Activated naive CD4-positive, alpha-beta T cell treated with anti-CD3 and anti-CD28 coated beads, Interleukin-2, amount 10 ng/mL, durations not matched to agents 7 days and 5 days (primary cell): ENCODE measurements at places on chromosomes 7 and 10.
A peak's percentile ranks its signal among the peaks of the same experiment; 100 is the strongest.

DNA sequence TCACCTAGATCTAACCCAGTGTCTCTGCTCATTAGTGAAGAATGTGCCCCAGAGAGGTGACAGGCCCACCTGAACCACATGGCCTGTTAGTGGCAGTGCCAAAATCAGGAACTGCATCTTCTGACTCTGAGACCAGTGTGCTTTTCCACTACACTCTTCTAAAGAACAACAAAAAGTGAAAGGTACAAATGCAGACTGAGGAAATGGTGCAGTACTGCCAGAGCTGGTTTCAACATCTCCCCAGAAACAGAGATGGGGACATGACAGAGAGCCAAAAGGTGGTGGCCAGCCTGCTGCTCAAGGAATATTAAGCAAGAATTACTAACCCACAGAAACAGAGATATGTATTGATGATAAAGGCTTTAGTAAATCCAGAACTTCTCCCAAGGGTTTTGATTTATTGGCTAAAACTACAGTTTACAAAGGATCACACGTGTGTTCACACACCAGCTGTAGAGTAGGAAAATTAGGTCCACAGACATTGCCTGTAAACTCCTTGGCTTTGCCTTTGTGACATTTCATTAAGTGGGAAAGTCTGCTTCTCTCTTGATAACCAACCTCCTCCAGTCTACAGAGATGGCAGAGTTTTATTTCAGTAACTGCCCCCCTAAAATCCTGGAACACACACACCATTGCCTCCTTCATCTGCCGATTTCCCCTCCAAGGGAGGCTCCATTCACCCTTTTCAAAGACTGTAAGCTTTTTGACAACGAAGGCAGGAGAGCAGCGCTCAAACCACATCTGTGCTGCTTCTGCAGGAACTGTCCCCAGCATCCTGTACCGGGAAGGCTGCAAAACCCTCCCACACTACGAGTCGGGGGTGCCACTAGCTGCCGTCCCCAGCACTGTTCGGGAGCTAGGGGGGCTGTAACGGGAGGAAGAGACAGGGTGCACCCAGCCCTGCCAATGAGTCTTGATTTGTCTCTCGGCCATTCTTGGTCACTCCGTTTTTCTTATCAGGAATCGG is 29.8 kb downstream of the GSDME start:
- DNase-seq: no peak

GRCh38 chr10:83274088-83274487 is 865.2 kb upstream of the GHITM start:
- DNase-seq: no peak

GRCh38 chr10:85606401-85606800 is 760.2 kb downstream of the GRID1 start:
- DNase-seq: no peak

GRCh38 chr7:140219672-140220524 is 43.1 kb upstream of the KDM7A start:
- no peak for DNase-seq

DNA sequence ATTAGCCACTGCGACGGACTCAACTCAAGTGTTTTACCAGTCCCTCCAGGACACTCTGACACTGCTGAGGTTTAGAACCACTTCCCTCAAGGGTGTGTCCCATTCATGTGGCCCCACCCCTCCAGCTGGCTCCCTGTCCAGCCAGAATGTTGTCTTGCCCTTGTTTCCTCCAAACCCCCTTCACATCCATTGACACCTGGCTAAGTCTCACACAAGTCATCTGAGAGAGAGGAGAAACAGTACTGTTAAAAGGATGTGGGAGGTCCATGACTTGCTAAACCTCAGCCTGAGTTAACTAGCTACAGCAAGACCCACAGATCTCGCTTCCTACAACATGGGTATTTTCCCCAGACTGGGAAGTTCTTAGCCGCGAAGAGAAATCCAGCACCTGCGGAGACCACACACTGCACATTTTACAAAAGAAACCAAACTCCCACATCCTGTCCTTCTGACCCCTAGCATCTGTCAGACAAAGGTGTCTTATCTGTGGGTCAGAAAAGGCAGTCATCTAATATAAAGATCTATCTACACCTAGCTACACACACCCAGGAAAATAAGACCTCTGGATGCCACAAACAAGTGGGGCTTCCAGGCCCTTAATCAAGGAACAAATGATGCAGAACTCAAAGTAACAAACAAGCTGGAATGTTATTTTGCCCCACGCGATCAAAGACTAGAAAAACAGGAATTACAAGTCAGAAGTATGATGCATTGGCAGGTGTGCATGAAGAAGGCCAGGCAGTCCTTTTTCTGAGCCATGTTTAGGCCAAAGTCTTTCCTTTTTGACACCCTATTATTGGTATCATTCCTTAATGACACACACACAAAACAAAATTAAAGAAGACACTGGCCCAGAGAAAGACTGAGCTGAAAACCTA is 13.9 kb downstream of the OSBPL3 start:
- peak; percentile 54 for DNase-seq

GRCh38 chr7:67451306-67451705 is 454.7 kb downstream of the TYW1 start:
- DNase-seq: no peak

DNA sequence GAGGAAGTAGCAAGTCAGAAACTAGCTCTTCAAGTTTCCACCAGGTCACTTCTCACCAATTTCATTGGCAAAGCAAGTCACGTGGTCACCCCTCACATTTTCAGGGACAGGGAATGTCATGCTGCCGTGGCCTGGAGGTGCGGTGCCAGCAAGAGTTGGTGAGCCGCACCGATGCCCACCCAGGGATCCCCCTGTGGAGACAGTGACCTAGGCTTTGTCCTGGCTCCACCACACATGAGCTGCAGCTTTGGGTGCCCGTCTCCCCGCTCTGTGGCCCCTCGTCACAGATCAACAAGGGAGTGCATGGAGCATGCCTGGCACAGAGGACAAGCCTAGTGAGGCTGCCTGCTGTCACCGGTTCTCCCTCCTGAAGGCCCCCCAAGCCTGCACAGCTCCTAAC is 226.7 kb upstream of the PPP2R2D start:
- DNase-seq: no peak

GRCh38 chr10:5615316-5615715 is 51.1 kb downstream of the ASB13 start:
- DNase-seq: no peak

GRCh38 chr10:30819341-30820181 is 190.0 kb upstream of the LYZL2 start:
- no peak for DNase-seq

DNA sequence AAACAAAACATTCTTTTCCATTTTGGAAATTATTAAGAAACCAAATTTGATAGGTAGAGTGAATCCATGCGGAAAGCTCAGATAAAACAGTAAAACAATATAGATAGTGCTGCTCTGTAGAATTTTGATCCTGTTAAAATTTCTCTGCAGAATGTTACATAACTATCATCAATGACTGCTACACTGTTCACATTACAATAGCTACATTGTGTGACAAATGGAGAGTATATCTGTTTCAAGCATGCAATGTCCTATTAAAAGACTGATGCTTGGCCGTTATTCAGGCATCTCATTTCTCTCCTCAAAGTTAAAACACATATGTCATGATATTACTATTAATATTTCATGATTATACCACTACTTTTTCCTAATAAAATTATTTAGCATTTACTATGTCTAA is 14.7 kb upstream of the TMEM106B start:
- no peak for DNase-seq

- no peak for DNase-seq
These were observed 91.2 kb downstream of the LCOR start for GRCh38 chr10:96922978-96923948.

- no peak for DNase-seq
These were observed 1.4 kb upstream of the IL6 start for GRCh38 chr7:22725585-22725984.
